Stimulated activated CD8-positive, alpha-beta memory T cell treated with anti-CD3 and anti-CD28 coated beads, Interleukin-4, amount 100 ng/mL, for 1 hour (primary cell): ENCODE measurements at places on chromosomes 1 and 21.

GRCh38 chr1:11431941-11432507, 46.9 kb upstream of the DISP3 start:
- DNase-seq: no peak

GRCh38 chr21:32030146-32030652, 157.4 kb downstream of the HUNK start:
- no peak for DNase-seq

- no peak for DNase-seq
Measured at GRCh38 chr1:25134801-25135461, 97.4 kb downstream of the SYF2 start.

DNA sequence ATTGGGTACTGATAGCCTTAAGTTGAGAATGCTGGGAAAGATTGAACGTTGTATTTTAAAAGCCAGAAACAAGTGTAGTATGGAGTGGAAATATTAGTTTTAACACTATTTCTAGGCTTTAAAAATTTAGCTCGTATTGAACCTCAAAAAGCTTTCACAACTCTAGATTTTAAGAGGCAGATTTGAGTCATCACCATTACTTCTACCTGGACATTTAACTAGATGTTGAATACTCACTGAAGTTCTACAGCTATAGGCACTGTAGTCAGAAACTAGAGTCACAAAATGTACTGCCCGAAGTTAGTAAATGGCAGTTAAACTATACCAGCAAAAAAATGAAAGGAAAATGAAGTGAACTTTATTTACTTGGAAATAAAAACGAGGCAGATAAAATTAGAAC, 96.5 kb downstream of the NEK7 start:
- DNase-seq: no peak

- no peak for DNase-seq
Measured at GRCh38 chr1:245441689-245442088, 286.9 kb downstream of the KIF26B start.

DNA sequence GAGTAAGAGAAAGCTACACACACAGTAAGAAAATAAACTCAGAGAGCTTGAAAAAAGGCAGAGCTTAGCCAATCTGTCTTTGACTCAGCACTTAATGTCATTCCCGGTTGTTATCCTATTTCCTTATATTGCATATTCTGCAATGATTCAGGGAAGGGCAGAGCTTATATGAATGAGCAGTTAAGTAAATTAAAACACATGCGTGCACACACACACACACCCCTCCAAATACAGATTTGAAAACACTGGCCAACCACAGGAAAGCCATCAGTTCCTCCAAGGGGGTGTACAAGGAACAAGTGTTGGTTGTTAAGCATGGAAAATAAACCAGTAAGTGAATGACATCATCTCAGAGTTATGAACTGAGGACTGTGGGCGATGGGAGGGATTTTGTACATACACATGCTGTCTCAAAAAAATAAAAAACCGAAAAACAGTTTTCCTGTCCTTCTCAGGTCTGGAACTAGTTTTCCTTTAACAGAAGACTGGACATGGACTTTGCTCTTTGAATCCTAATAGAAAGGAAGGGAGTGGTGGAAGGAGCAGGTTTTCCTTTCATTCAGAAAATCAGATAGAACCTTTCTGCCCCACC, 1.0 kb downstream of the IQGAP3 start:
- DNase-seq: no peak

DNA sequence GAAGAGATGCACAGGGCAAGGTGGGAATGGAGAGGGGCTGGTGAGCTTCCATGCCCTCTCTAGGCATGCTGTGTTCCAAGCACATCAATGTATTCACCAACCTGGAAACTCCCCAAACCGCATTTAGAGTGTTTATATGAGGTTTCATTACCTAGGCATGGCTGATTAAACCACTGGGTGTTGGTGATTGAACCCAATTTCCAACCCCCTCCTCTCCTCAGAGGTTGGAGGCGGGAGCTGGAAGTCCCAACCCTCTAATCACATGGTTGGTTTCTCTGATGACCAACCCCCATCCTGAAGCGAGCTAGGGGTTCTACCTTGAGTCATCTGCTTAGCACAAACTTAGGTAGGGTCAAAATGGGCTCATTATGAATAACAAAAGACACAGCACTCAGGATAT, 3.0 kb upstream of the PPIE start:
- no peak for DNase-seq

- DNase-seq: no peak
Measured at GRCh38 chr1:119910618-119911017, 14.3 kb upstream of the ADAM30 start.

- no peak for DNase-seq
Measured at GRCh38 chr1:119667173-119667572, 19.1 kb upstream of the ZNF697 start.

DNA sequence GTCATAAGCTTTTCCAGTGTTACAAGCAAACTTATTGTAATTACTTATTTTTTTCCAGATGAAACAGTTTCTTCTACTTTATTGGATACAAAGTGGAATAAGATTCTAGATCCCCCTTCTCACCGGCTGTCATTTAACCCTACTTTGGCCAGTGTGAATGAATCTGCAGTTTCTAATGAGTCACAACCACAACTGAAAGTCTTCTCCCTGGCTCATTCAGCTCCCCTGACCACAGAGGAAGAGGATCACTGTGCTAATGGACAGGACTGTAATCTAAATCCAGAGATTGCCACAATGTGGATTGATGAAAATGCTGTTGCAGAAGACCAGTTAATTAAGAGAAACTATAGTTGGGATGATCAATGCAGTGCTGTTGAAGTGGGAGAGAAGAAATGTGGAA, 95.5 kb downstream of the ZFYVE9 start:
- DNase-seq: no peak

GRCh38 chr1:68808351-68808750, 311.5 kb upstream of the DEPDC1 start:
- no peak for DNase-seq

- no peak for DNase-seq
Measured at GRCh38 chr1:41495210-41495948, 10.9 kb upstream of the EDN2 start.

- DNase-seq: no peak
Measured at GRCh38 chr1:95005584-95005983, 67.2 kb downstream of the ALG14 start.
